ENCODE measurements at places on chromosomes 7 and 10.

DNA sequence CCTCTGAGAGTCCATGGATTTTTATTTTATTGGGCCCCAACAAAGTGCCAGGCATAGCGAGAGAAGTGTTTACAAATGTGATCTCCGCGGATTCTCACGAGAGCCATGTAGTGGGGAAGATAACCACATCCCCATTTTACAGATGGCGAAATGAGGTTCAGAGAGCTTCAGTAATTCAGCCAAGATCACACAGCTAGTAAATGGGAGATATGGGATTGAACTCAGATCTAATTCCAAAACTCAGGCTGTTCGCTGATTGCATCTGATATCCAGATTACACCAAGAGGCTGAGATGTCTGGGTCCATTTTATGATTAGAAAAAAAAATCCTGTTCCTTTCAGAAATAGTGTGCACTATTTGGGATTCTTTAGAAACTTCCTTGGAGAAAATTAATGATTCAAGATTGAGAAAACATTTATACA, 1.3 kb downstream of the FAS start:
- DNase-seq, result no peak

- DNase-seq, result no peak
Observed at GRCh38 chr10:102612964-102613275, 31.4 kb upstream of the TRIM8 start.

- no peak for DNase-seq
Observed at GRCh38 chr7:99032928-99033327, 111.0 kb downstream of the SMURF1 start.

- no peak for DNase-seq
Observed at GRCh38 chr7:151700586-151701165, 176.2 kb downstream of the PRKAG2 start.

- no peak for DNase-seq
Observed at GRCh38 chr10:77539147-77539935, 98.3 kb downstream of the KCNMA1 start.

GRCh38 chr10:44416021-44416771, 31.3 kb upstream of the CXCL12 start:
- peak; percentile 35 for DNase-seq

DNA sequence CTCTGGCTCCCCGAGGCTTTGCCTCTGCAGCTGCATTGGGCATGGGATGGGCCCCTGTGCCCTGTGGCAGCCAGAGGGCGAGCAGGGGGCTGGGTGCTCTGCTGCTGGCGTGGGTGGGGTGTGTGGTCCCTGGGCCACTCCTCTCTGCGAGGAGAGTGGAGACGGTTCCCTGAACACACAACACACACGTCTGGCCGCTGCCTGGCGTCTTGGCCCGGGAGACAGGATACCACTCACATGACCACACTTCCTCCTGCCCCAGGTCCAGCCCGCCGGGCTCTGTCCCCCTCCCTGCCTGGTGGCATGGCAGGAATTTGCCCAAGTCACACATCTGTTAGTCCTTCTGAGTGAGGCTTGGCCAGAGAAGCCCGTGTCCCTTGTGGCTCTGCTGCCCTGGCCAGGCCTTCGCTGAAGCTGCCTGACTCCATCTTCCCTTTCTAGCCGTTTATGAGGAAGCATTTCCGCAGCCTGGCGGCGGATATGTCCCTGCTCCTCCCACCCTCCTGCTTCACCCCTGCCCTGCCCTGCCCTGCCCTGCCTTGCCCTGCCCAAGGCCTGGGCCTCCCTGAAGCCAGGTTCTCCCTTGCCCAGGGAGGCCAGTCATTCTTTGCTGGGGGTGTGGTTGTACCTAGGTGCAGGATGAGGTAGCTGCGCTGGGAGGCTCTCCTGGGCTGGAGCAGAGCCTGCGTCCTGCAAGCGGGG, 3.0 kb downstream of the BRI3 start:
- peak; percentile 54 for DNase-seq

- peak; percentile 10 for DNase-seq
Observed at GRCh38 chr7:146090023-146090645, 26.5 kb upstream of the CNTNAP2 start.

DNA sequence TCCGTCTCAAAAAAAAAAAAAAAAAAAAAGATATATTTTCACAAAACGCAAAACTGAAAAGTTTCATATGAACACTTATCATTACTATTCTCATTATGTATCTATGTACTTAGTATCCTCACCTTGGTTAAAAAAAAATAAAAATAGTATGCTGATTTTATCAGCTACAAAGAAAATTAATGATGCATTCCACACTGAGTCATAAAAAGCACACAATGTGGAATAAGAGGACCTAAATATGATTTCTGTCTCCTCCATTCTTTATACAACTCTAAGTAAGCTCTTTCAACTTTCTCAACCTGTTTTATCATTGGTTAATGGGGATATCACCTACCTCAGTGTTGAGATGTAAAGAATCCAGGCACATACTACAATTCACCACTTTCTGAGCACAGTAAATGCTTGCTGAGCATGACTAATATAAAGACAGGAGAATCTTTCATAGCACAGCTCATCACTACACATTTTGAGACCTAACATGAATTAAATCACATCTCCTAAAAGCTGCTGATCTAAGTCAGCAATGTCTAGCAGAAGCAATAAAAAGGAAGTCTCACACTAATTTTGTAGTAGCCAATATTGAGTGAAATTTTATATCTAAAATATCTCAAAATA, 2.7 kb downstream of the SNX13 start:
- no peak for DNase-seq

GRCh38 chr7:53062796-53063195, 27.4 kb downstream of the POM121L12 start:
- DNase-seq, result no peak

GRCh38 chr10:101331956-101332355, 22.0 kb upstream of the BTRC start:
- no peak for DNase-seq

All from stromal cell of bone marrow (primary cell).